NCI-H2081 (cell line): ENCODE measurements at places on chromosomes 12 and 14.

DNA sequence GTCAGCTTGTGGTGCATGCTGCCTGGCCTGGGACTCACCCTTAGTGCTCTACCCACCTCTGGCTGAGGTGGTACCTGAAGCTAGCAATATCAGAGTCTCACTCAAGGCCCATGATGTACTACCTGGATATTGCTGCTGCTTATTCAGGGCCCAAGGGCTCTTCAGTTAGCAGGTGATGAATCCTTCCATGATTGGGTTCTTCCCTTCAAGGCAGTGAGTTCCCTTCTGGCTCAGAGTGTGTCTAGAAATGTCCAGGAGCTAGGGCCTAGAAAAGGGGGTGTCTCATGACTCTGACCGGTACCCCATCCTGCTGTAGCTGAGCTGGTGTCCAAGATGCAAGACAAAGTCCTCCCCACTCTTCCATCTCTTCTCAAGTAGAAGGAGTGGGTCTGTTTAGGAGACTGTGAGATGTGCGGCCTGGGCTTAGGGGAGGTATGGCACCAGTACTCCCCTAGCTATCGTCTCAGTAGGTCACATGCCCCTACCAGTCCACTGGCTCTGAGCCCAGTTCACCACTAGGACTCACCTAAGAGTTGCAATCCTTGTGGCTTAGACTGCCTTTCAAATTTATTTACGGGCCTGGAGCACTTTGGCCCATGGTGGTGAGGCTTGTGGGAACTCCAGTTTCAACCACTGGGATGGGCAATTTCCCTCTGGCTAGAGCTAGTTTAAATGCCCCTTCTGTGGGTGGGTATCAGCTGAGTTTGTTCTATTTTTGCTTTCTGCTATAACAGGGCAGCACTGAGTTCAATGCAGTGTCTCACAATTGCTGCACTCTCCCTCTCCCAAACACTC is 12.2 kb downstream of the PRORP start:
- DNase-seq, result no peak

DNA sequence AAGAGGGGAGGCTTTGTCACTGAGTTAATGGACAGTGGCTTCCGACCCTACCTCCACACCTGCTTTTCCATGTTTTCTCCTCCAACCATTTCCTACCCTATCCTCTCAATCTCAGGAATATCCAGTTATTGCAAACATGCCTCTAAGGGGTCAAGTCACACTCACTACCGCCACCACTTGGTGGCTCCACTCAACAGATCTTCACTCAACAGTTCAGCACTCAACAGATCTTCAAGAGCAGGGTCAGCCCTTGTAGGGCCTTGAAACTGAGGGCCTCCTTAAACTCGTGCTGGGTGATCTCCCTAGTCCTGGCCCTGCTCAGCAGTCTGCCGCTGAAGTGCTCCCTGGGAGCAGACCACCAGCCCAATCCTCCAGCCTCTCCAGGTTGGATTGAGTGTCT is 14.2 kb downstream of the ZNF641 start:
- DNase-seq, result no peak

- no peak for DNase-seq
These were observed 42.9 kb downstream of the FERMT2 start for GRCh38 chr14:52907949-52908348.

DNA sequence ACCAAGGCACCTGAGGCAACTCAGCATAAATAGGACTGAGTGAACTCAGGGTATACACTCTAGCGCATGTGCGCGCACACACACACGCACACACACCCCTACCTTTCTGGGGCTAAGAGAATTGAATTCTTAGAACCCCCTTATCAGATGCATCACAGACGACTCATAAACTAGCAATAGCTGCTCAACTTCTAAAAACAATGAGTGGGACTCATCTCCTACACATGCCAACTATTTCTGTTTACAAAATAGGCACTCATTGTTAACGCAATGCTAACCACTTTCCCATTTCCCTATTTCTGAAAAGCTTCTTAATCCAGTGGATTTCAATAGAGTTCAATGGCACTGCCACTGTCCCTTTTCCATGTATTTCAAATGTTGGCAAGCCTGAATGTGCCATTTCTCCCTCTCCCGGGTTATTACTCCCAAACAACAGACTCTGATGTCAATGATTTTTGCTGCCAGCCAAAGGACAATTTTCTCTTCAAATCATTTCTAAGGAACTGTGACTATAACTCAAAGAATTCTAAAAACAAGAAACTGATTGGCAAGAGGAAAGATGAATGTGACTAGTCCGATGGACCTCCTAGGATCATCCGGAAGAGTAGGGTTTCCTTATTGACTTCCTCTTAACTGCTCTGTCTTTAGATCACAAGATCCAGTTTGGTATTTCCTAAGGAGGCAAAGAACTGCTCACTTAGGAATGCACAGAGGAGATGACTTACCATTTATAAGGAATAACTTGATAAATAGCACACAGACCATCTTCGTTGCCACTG is 48.8 kb downstream of the SLC38A1 start:
- DNase-seq, result no peak

DNA sequence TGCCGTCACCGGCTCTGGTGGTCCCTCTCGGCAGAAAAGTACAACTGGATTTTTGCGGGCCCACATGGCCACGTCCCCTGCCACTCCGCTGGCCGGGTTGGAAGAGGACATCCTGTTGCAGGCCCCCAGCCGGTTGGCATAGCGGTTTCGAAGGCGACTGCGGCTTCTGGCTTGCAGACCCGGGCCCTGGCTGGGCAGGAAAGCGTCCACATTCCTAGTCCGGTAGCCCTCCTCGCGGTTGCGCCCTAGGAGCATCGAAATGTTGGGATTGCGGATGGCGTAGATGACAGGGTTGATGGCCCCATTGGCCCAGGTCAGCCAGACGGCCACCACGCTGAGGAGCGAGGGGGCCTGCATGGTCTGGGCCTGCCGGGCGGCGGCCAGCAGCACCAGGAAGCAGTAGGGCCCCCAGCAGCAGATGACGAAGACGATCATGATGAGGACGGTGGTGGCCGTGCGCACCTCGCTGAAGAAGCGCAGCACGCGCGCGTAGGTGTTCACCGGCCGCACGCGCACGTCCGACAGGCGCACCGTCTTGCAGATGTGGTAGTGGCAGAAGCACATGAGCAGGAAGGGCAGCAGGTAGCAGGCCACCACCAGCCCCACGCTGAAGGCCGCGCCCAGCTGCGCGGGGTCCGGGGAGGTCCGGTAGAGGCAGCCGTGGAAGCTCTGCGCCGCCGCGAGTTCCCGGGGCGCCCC is 1.2 kb downstream of the GPR135 start:
- no peak for DNase-seq
